SJCRH30 (cell line): ENCODE measurements at places on chromosomes 13 and 19. TPM values are rescaled to one million over a fixed set of nuclear protein-coding genes. Genes with fewer than 3 reads are reported as not detected.

GRCh38 chr13:50451609-50452008 lies 391.9 kb downstream of the DLEU7 start:
- no peak for DNase-seq

DNA sequence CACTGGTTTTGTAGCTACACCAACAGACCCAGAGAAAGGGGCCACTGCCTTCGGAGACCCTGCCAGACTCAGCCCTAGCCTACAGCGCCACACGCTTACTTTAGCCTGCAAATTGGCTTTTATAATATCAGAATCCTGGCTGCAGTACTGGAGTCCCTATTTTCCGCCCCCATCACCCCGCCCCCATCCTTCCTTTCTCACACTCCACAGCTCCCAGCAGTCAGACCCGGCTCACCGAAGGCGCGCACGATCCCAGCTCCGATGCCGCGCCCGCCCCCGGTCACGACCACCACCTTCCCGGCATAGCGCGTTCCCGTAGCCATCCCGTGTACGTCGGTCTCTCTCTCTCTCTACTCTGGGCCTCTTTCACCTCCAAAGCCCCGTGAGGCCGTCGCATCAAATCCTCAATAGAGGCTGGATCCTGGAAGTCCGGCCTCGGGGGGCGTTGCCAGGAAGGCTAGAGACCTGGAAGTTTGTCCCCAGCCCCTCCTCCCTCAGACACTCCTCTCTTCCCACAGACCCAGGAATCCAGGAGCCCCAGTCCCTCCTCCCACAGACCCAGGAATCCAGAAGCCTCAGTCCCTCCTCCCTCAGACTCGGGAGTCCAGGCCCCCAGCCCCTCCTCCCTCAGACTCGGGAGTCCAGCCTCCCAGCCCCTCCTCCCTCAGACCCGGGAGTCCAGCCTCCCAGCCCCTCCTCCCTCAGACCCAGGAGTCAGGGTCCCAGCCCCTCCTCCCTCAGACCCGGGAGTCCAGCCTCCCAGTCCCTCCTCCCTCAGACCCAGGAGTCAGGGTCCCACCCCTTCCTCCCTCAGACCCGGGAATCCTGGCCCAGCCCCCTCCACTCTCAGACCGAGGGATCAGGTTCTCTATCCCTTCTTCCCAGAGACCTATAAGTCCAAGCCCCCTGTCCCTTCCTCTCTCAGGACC lies at the start of gene HSD17B14:
Gene HSD17B14 (minus strand): TSS at position 403 of the 929 bp plus-strand sequence. CDS start 80 bp downstream, at position 323.
- DNase-seq: no peak

DNA sequence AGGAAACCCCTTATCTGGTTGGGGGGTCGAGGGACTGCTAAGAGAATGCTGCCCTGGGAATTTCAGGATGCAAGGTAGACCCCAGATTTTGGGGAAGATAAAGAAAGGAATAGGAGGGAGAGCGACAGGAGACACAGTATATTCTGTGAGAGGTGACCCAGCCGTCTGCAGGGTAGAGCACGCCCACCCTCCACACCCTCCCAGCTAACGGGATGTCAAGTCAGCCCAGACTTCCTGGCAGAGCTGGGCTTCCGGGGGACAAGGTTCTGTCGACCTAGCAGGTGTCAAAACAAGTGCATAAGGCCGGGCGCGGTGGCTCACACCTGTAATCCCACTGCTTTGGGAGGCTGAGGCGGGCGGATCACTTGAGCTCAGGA lies 695 bp upstream of the PRR36 start:
- DNase-seq: no peak

Gene KPNA3
- 49.0 and 54.3 TPM in 2 replicates for total RNA-seq

DNA sequence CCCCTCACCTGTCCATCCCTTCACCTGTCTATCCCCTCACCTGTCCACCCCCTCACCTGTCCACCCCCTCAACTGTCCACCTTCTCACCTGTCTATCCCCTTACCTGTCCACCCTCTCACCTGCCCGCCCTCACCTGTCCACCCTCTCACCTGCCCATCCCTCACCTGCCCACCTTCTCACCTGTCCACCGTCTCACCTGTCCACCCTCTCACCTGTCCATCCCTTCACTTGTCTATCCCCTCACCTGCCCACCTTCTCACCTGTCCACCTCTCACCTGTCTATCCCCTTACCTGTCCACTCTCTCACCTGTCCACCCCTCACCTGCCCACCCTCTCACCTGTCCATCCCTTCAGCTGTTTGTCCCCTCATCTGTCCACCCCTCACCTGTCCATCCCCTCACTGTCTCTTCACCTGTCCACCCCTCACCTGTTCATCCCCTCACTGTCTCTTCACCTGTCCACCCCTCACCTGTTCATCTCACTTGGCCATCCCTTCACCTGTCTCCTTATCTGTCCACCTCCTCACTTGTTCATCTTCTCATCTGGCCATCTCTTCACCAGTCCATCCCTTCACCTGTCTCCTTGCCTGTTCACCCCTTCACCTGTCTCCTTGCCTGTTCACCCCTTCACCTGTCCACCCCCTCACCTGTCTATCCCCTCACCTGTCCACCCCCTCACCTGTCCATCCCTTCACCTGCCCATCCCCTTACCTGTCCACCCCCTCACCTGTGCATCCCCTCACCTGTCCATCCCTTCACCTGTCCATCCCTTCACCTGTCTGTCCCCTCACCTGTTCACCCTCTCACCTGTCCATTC lies 12.7 kb upstream of the KANK2 start:
- no peak for DNase-seq

Gene TMEM161A
- 23.3 and 23.4 TPM in 2 replicates for total RNA-seq

DNA sequence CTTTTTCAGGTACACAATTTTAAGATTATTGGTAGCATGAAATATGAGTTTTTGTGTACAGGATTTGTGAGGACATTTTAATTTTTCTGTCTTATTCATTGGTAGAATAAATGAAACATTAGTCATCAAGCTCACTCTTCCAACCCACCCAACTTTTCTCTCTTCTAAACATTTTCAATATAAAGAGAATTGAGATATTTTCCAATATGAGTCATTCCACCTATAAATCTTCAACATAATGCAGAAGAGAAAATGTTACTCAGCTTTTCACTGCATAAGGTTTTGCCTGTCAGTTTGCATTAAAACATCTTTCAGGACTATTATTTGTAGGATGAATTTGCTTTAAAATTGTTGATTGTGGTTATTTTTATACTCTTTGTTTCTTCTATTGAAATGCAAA lies 330.7 kb downstream of the PCDH20 start:
- DNase-seq: no peak

DNA sequence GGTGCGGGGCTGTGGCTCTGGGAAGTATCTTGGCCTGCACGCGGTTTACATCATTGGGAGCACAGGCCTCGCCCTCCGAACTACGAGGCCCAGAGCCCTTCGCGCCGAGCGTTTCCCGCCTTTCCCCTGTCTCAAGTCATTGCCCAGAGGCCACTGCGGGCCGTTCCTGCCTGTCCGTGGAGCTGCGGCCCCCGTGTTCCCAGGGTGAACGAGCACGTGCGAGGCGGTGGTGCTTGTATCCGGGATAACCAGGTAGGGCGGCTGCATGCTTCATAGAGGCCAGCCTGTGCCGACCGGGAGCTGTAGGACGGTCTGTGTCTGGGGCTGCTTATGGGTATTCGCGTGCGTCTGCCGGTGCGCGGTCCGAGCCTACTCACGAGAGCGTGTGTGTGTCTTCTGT lies 32.5 kb downstream of the ZNF527 start:
- DNase-seq: no peak

DNA sequence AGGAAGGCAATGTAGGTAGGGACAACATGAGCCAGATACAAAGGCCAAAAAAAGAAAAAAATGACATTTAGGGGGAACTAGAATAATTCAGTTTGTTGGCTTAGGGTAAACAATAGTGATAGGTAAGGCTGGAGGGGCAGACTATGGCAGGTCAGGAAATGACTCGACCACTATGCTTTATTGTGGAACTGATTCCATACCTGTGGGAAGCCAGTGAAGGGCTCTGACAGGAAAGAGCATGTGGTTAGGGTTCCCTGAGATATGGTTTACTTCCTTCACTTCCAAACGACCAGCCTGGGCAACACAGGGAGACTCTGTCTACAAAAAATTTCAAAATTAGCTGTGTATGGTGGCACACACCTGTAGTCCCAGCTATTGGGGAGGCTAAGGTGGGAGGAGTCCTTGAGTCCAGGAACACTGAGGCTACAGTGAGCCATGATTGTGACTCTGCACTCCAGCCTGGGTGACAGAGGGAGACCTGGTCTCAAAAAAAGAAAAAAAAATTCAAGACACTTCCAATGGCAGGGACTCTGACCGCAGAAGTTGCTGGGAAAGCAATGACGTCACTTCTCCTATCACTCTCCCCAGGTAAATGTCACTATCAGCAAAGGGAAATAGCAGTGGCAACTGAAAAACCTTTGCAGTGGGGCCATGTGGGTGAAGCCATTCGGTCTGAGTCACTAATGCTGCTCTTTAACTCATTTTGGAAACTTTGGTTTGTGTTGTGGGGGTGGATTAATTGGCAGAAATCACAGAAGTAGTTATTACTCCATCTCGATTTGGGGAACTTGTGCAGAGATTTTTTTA lies 192.8 kb upstream of the TSC22D1 start:
- no peak for DNase-seq

GRCh38 chr13:23560571-23561089 lies 9.6 kb upstream of the TNFRSF19 start:
- no peak for DNase-seq

Gene ZNF433
- 7.8 and 8.0 TPM in 2 replicates for total RNA-seq

DNA sequence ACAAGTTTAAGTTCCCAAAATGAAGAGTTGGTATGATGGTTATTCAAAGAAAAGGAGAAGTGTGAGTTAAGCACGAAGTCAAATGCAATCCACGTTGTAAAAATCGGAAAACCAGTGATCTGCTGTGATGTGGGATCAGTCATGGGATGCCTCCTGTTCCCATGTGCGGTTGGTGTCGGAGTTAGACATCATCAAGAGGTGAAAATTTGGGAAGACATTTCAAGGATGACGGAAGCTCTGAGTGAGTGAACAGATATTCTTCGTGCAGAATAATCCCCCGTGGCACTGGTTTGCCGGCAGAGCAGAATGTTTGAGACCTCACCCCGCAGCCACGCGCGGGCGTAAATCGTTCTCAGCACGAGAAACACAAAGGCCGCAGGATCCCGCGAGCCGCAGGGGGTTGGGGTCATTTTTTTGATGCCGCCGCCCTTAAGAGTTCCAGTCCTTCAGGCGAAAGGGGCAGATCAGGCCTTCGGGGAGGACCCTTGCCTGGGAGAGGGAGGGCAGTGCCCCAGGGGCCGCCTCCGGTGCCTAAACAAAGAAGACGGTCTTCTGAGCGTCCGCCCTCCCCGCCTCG lies 13.7 kb upstream of the SOX1 start:
- DNase-seq: no peak

GRCh38 chr13:22757530-22758120 lies 423.2 kb upstream of the SGCG start:
- DNase-seq: peak; percentile 38

Gene VSTM1
- not detected in 2 replicates for total RNA-seq

DNA sequence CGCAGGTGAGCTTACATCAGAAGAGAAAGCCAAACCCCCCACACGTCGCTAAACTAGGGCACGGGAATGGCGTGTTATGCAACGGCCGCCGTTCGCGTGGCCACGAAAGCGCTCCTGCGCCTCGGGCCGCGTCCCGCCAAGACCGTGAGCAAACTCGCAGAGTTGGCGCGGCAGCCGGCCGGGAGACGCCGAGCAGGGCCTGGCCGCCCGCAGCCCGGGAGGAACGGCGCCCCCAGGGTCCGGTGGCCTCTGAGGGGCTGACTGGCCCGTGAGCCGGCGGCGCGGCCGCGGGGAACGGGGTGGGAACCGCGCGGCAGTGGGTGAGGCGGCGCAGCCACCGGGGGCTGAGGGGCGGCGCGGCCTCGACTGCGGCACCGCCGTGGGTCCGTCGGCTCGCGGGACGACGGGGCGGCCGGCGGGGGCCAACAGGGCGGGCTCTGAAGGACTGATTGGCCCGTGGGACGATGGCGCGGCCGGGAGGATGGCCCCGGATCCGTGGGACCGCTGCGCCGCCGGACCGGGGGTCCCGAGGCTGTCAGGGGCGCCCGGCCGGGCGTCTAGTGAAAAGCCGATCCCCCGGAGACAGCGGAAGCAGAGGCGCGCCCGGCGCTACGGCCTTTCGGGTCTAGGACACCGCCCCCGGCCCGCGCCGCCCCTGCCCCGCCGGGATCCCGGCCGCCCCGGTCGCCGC lies 903 bp downstream of the LATS2 start:
- DNase-seq: peak; percentile 47

Gene MAP4K1
- 1.2 and 1.5 TPM in 2 replicates for total RNA-seq

Gene ZNF850
- total RNA-seq: 24.0 and 28.6 TPM in 2 replicates

Gene C19orf12
- total RNA-seq: 26.4 and 28.4 TPM in 2 replicates

Gene SKA3
- 77.0 and 79.3 TPM in 2 replicates for total RNA-seq

Gene CYP2A6
- total RNA-seq: not detected in 2 replicates

- DNase-seq: no peak
Measured at GRCh38 chr19:51071095-51071405, 6.2 kb upstream of the KLK13 start.

DNA sequence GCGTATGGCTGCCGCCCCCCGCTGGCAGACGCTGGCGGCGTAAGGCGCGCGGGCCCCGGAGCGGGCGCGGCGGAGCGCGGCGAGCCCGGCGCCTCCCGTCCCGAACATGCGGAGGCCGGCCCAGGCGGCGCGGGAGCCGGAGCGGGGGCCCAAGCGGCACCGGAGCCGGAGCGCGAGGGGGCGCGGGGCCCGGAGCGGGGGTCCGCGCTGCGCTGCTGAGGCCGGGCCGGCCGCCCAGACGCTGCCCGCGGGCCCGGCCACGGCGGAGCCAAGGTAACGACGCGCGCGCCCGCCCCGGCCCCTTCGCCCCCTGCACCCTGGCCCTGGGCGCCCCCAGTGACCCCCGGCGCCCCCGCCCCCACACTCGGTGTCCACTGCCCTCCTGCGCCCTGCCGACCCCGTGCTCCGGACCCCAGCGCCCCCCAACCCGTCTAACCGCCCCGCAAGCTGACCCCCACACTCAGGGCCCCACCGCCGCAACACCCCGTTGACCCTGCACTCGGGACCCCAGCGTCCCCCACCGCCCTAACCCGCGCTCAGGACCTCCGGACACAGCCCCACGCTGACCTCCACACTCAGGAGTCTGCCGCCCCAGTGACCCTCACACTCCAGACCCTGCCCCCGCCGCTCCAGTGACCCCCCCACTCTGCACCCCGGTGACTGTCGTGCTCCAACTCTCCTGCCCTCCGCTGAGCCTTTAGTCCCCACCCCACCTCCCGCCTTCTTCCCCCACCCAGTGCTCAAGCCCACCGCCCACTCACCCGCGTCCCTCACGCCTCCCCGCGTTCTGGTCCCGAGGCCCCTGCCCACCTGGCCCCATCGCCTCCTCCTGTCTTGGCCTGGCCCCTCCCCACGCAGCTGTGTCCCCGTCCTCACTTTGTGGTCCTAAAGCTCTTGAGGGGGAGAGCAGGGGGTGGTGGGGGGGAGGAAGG lies at the start of gene CSNK1G2:
Gene CSNK1G2 (plus strand): TSS at position 27 of the 932 bp plus-strand sequence. CDS start 28,601 bp downstream, outside the sequence.
- DNase-seq: no peak

Gene SYNE4
- total RNA-seq: 0.10 and 0.20 TPM in 2 replicates

- DNase-seq: no peak
Measured at GRCh38 chr19:4120559-4121272, 3.2 kb downstream of the MAP2K2 start.

GRCh38 chr19:3665681-3666544 lies 34.4 kb downstream of the PIP5K1C start:
- DNase-seq: peak; percentile 46

- DNase-seq: no peak
Measured at GRCh38 chr19:16175954-16176353, 2.6 kb upstream of the CIB3 start.

Gene NPAS1
- total RNA-seq: not detected in 2 replicates
